CD8-positive, alpha-beta T cell (primary cell): ENCODE measurements at places on chromosomes 6 and 20.

DNA sequence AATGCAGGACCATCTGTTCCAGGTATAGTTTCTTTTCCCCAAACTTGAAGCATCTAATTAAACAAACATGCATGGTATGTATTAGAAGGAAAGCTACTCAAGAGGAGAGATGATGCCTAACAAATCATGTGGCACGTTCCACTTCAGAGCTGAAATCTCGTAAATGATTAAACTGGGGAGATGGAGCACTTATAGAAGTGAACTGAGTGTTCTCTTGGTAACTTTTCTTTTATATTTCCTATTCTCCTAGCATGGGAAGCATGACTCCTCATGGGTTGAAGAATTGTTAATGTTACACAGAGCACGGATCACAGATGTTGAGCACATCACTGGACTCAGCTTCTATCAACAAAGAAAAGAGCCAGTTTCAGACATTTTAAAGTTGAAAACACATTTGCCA, 61.1 kb downstream of the CCN2 start:
- no peak for DNase-seq

- DNase-seq, result peak; percentile 74
These were observed 6.5 kb downstream of the PEDS1 start for GRCh38 chr20:50146732-50147662.

GRCh38 chr6:25056130-25056529, 120.4 kb upstream of the RIPOR2 start:
- DNase-seq, result peak; percentile 70

- no peak for DNase-seq
These were observed 49.6 kb downstream of the TCP11 start for GRCh38 chr6:35091346-35092083.

DNA sequence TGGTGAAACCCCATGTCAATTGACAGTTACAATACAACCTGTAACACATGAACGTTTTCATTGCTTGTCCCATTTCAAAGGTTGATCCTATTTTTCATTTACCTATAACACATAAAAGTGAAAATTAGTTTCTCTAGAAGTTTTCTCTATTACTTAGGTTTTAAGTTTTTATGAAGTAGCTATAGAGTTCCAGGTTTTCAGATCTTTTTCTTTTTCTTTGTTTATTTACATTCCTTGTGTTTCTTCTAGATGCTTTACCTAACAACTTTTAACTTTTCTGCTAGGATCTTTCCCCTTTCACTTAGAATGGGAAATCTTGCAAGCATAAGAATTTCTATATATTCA, 232.6 kb downstream of the PLCB1 start:
- no peak for DNase-seq

GRCh38 chr20:18364768-18365167, 76.4 kb downstream of the ZNF133 start:
- DNase-seq, result no peak

GRCh38 chr6:113396730-113397129, 460.4 kb upstream of the MARCKS start:
- no peak for DNase-seq

- DNase-seq, result no peak
These were observed 1.3 kb downstream of the KPNA5 start for GRCh38 chr6:116682334-116682712.

DNA sequence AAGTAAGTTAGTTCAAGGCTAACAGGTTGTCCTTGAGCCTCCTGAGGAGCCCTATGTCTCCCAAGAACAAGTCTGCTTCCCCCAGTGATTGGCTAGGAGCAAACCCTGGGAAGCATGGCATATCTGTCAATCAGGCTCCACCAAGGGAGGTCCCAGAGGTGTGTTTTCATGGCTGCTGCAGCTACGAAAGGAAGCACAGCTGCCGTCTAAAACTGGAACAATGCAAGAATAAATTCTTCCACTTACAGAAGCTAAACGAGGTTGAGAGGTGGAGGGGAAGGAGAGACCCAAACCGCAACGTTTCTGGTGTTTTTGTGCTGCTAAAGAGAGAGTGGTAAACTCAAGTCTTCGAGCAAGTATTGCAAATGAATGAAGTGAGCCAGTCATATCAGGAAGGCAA, 4.9 kb upstream of the PTGIS start:
- no peak for DNase-seq

GRCh38 chr6:156174031-156174890, 602.9 kb upstream of the ARID1B start:
- no peak for DNase-seq

GRCh38 chr20:47040506-47041125, 146.0 kb downstream of the EYA2 start:
- DNase-seq, result no peak

DNA sequence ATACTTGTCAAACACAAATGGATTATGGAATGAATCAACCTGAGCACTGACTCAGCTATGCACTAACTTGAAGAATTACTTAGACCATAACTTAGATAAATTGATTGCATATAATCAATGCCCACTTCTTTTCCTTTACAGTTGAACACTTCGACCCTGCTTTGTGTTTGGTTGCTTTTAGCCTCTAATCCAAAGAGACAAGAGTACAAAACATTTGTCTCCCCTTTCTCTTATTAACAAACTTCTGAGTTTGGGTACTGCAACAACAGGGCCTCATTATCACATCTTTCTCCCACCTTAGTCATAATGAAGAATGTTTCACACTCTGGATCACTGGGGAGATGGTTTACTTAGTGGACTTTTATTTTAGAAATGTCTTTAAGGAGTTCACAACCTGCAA, 2.6 kb upstream of the TAAR6 start:
- DNase-seq, result no peak

DNA sequence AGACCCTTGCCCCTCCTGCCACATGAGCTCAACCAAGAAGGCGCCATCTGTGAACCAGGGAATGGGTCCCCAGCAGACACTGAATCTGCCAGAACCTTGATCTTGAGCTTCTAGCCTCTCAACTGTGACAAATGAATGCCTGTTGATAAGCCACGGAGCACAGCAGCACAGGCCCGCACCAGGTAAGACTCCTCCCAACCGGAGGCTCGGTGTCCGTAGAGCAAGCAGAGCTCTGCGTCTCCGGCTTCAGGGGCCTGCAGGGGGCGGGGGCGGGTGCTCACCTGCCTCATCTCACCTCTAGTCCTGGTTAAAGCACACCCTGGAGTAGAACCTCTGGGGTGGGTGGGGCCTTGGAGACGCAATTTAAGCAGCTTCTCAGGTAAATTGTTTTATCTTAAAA, 122.7 kb downstream of the SMOC2 start:
- no peak for DNase-seq

DNA sequence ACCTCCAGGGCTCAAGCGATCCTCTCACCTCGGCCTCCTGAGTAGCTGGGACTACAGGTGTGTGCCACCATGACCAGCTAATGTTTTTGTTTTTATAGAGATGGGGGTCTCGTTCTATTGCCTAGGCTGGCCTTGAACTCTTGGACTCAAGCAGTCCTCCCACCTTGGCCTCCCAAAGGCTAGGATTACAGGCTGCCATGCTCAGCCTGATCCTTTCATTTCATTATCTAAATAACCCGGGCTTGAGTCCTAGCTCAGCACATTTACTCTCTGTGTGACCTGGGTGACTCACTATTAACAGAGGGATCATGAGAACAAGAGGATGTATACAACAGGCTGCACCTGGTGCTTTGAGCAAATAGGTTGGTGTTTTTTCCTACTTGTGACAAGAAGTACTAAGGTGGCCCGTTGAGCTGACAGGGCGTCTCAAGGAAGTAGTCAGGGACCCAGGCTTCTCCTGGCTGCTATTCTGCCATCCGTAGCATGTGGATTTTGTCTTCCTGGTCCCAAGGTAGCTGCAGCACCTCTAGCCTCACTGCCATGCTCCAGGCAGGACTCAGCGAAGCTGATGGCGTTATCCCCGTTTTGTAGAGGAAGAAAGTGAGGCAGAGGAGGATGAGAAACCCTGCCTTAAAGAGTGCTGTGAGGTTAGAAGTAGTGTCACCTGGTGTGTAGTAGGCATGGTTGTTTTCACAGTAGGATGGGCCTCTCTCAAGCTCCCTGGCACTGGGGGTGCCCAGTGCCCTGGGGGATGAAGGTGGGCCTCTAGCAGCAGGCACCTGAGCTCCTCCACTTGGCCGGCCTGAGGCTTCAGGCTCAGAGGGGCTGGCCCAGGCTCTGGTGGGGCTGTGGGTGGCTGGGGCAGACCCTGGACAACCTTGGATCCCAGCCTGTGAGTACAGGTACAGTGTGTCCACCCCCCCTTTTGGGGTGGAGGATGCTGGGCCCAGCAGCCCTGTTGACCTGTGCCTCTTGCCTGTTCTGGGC, 62.4 kb downstream of the ADNP start:
- DNase-seq, result no peak

GRCh38 chr6:68559716-68560115, 75.4 kb upstream of the ADGRB3 start:
- no peak for DNase-seq

DNA sequence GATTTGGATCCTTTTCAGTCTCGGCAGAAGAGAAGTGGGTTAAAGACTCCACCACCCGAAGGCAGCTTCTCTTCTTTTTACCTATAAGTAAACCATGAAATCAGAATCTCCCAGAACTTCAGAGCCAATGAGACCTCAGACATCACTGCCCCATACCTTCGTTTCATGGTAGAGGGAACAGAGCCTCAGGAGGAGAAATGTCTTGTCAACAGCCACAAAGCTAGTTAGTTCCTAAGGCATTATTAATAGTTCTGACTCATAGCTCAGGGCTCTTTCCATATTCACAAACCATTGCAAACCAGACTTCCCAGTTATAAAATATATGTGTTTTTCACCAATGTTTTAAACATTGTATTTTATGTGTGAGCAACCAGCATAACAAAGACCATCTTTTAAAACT, 118.7 kb upstream of the RIPOR2 start:
- no peak for DNase-seq

- no peak for DNase-seq
These were observed 11.7 kb downstream of the TFEB start for GRCh38 chr6:41723530-41724227.

DNA sequence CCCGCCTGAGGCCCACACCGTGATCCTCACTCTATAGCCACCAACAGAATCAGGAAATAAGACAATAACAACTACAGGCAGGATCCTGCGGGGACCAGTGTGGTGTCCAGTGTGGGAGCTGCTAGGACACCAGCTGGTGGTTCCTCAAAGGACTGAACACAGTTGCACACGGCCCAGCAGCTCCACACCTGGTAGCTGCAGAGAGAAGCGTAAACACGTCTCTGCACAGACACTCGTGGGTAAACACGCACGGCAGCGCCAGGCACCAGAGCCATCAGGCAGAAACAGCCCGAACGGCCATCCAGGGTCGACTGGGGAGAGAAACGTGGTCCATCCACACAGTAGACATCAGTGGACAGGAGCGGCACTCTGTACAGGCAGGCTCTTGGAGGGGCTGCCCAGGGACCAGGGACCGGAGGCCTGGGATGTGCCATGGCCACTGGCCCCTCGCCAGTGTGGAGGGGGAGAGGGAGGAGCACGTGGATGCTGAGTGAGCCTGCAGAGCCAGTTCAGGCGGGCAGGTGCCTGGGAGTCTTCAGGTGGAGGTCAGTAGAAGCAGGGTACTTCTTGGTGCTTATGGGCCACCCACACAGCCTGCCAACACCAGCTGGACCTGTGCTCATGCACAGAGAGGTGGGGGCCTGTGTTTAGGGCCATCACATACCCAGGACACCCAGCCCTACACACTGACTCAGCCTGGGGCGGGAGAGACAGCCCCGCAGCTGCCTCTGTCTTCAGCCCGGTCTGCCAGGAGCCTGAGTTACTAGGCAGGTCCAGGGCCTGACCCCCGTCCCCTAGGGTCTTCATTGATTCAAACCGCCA, 7.4 kb upstream of the LAMA5 start:
- no peak for DNase-seq

DNA sequence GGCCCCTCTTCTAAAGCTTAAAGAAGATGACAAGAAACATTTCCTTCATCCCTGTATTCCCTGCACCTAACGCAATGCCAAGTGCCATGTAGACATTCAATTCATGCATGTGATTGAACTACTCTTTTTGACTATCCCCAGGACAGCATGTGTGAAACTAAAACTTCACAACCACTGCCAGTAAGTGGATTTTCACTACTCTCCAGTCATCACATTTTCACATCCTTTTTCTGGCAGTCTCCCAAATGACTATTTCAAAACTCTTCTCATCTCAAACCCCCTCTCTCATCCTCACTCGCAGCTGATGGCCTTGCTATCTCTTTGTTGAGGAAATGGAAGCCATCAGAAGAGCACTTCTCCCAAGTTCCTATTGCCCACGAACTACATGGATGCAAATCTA, 122.6 kb downstream of the OPRM1 start:
- DNase-seq, result no peak

GRCh38 chr6:116096979-116097816, 3.5 kb upstream of the NT5DC1 start:
- peak; percentile 25 for DNase-seq

DNA sequence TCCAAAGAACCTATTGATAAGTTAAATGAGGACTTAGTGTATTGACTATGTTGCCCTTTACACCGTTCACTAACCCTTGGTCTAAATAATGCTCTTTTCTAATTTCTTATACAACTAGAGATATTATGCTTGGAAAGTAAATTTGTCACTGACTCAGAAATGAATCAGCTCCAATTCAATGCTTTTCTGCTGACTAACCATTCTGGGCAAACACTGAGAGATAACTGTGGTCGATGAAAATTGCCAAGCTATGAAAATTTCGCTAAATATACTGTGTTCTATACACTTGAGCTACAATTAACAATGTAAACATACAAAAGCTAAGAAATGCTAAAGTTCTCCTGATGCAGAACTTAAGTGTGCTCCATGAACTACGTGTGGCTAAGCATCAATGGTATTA, 23.1 kb upstream of the FBXO9 start:
- no peak for DNase-seq

GRCh38 chr20:25005661-25006060, 13.1 kb upstream of the APMAP start:
- DNase-seq, result no peak

DNA sequence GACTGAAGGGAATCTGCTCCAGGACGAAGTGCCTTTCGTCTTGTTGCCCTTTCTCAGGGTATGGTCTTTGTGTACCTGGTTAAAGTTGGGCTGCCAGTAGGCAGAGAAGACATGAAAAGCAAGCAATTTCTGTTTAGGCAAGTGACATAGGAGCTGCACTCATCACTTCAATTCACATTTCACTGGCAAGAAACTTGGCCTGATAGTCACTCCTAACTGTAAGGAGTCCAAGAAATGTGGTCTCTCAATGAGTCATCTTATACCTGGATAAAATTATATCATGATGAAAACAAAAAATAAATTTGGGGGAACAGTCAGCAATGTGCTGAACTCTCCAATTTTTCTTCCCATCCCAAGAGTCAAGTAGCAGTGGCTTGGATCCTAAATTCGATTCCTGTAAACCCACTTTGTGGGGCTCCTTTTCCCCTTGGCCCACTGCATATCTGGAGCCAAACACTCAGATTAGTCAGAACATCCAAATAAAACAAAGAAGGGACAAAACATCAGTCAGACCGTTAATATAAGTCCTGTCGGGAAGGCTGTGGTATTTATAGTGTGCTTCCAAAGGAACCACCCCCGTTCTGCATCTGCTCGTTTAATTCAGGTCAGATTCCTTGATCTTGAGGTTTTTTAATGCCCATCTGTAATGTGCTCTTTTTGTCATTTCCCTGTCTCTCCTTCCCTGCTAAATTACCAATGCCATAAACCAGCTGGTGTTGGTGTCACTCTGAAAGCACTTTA, 5.0 kb upstream of the GABRR1 start:
- DNase-seq, result no peak
